ENCODE measurements at places on chromosomes 5 and 9.

- H3K27ac ChIP-seq = no peak overlapping the region
- peaks cover 50% of the 10 kb centered on the region for H3K36me3 ChIP-seq
- H3K4me3 ChIP-seq = no peak overlapping the region
- DNase-seq = no peak
These were observed 24.6 kb upstream of the GPR21 start for GRCh38 chr9:123008909-123009308.

GRCh38 chr9:98009936-98010335, 26.8 kb downstream of the ANP32B start:
- no peaks in the 10 kb centered on the region for H3K27me3 ChIP-seq
- no peak overlapping the region for H3K27ac ChIP-seq
- no peak overlapping the region for H3K4me3 ChIP-seq
- no peak for DNase-seq
- H3K4me1 ChIP-seq = no peaks in the 10 kb centered on the region

- H3K27ac ChIP-seq = no peak overlapping the region
- no peak for DNase-seq
- H3K27me3 ChIP-seq = peaks cover 3% of the 10 kb centered on the region
- peaks cover 27% of the 10 kb centered on the region for H3K4me1 ChIP-seq
These were observed 35.5 kb upstream of the CDKN2B start for GRCh38 chr9:22044583-22044982.

GRCh38 chr9:133078486-133078885, 16.7 kb downstream of the CEL start:
- no peaks in the 10 kb centered on the region for H3K36me3 ChIP-seq
- H3K27ac ChIP-seq = no peak overlapping the region
- DNase-seq = no peak
- H3K4me1 ChIP-seq = no peaks in the 10 kb centered on the region
- H3K4me3 ChIP-seq = no peak overlapping the region

DNA sequence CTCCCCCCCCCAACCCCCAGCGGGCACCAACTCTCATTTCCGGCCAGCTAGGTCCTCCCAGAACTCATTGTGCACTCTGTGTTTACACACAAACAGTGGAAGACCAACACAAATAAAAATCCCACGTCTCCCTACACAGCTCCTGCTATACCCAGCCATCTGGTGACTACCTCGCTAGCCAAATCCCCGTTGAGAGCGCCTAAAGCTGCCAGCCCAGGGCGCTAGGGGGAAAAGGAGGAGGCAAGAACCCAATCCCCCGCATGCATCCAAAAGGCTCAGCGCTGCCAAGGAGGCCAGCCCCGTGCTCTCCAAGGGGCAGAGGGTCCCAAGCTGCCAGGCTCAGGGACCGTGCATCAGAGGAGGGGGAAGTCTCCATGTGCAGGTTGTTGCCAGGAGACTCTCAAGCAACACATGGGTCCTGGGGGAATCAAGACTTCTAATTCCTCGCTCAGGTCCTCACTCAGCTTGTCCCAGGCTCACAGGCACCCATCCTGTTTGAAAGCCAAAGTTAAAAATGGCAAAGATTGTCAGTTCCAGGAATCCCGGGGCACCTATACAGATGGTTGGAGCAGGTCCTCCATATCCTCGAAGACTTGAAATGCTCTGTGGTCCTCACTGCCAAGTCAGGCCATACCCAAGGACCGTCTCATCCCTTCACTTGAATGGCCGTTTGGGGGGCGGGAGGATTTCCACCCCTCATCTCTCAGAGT, 2.7 kb downstream of the ASTN2 start:
- DNase-seq = no peak
- H3K4me3 ChIP-seq = no peak overlapping the region
- H3K27me3 ChIP-seq = peaks cover 56% of the 10 kb centered on the region
- peaks cover 26% of the 10 kb centered on the region for H3K4me1 ChIP-seq
- H3K27ac ChIP-seq = no peak overlapping the region
- no peaks in the 10 kb centered on the region for H3K36me3 ChIP-seq

- no peak overlapping the region for H3K4me3 ChIP-seq
- H3K36me3 ChIP-seq = no peaks in the 10 kb centered on the region
- H3K27me3 ChIP-seq = no peaks in the 10 kb centered on the region
- DNase-seq = no peak
These were observed 41.4 kb downstream of the RGS3 start for GRCh38 chr9:113504725-113505590.

DNA sequence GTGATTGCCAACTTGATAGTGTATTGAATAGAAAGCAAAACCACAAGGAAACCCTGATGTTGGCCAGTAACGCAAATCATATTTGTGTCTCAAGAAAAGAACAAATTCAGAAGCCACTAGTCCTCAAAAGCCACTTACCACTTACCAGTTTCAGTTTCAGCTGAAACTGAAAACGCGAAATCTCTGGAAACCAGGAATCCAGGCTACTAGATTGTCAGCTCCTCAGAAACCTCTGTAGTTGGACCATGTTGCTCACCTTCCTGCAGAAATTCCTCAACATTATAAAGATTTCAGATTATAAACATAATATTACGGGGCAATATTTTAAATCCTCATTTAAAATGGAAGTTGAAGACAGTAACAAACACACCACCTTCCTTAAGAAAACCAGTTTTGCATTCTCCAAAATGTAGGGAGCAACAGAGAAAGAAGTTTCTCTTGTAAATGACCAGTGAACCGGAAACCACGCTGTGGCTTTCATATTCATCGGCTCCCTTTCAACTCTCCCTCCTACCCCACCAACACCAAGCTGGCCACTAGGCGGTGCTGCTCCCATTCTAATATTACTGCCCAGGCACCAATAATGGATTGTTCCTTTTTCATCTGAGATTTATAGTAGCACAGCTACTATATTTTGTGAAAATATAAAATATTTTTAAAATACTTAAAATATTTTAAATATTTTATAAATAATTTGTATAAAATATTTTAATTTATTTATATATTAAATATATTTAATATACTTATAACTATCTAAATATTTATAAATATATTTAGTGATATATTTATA, 8.7 kb upstream of the TMED7 start:
- H3K4me3 ChIP-seq = peak overlapping the region; percentile 42
- DNase-seq = peak; percentile 89
- H3K4me1 ChIP-seq = peaks cover 6% of the 10 kb centered on the region
- no peaks in the 10 kb centered on the region for H3K27me3 ChIP-seq
- H3K27ac ChIP-seq = peak overlapping the region; percentile 41

GRCh38 chr5:132271251-132272246, 14.1 kb downstream of the PDLIM4 start:
- no peaks in the 10 kb centered on the region for H3K27me3 ChIP-seq
- H3K36me3 ChIP-seq = peaks cover 43% of the 10 kb centered on the region
- H3K4me3 ChIP-seq = no peak overlapping the region
- H3K4me1 ChIP-seq = peaks cover 32% of the 10 kb centered on the region

GRCh38 chr9:9341203-9341602, 1271.6 kb downstream of the PTPRD start:
- H3K27me3 ChIP-seq = no peaks in the 10 kb centered on the region
- H3K4me3 ChIP-seq = no peak overlapping the region
- H3K4me1 ChIP-seq = no peaks in the 10 kb centered on the region

GRCh38 chr9:127204771-127205470, 59.7 kb upstream of the GARNL3 start:
- H3K27ac ChIP-seq = no peak overlapping the region
- no peaks in the 10 kb centered on the region for H3K27me3 ChIP-seq

- DNase-seq = peak; percentile 31
- H3K27me3 ChIP-seq = no peaks in the 10 kb centered on the region
- no peak overlapping the region for H3K27ac ChIP-seq
These were observed 39.0 kb downstream of the FAM78A start for GRCh38 chr9:131237291-131237690.

GRCh38 chr5:142063878-142064331, 44.7 kb upstream of the NDFIP1 start:
- H3K4me3 ChIP-seq = no peak overlapping the region
- H3K4me1 ChIP-seq = peaks cover 4% of the 10 kb centered on the region
- H3K27ac ChIP-seq = no peak overlapping the region
- peak; percentile 72 for DNase-seq

GRCh38 chr9:112355427-112355897, 22.0 kb upstream of the PTBP3 start:
- H3K27ac ChIP-seq = no peak overlapping the region
- no peaks in the 10 kb centered on the region for H3K36me3 ChIP-seq
- H3K4me3 ChIP-seq = no peak overlapping the region
- H3K27me3 ChIP-seq = no peaks in the 10 kb centered on the region

- DNase-seq = no peak
- no peak overlapping the region for H3K27ac ChIP-seq
- no peak overlapping the region for H3K4me3 ChIP-seq
- H3K36me3 ChIP-seq = no peaks in the 10 kb centered on the region
- no peaks in the 10 kb centered on the region for H3K4me1 ChIP-seq
These were observed 38.8 kb upstream of the CCDC112 start for GRCh38 chr5:115335301-115335700.

DNA sequence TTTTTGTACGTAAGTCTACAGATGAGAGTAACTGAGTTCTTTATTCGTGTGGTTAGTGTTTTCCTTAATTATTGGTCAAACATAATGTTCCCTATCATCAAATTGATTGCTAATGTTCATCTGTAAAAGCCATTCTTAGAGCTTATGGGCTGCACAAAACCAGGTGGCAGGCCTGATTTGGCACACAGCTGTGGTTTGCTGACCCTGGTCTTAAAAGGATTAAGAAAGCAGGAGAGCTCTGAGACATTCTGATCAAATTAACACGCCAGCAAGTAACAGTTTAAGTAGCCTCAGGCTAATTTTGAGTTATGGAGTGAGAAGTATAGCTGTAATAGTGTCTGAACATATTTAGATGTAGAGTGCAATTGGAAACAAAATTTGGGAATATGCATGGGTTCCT, 63.2 kb downstream of the PRR16 start:
- no peaks in the 10 kb centered on the region for H3K36me3 ChIP-seq
- no peak overlapping the region for H3K4me3 ChIP-seq
- no peak overlapping the region for H3K27ac ChIP-seq
- H3K27me3 ChIP-seq = no peaks in the 10 kb centered on the region

DNA sequence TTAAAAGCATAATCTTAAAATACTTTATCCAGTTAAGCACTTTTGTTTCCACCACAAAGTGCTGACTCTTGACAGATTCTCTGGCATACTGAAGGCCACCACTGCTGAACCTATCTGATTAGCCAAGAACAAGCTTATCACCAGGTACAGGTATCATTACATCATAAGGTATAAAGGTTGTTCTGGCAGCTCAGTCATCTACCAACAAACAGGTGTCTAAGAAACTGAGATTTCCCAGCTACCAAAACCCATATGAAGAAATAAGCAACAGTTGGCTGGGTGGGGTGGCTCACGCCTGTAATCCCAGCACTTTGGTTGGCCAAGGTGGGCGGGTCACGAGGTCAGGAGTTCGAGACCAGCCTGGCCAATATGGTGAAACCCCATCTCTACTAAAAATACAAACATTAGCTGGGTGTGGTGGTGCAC, 5.0 kb downstream of the MTMR12 start:
- H3K36me3 ChIP-seq = no peaks in the 10 kb centered on the region
- no peak for DNase-seq
- H3K27ac ChIP-seq = no peak overlapping the region
- H3K27me3 ChIP-seq = no peaks in the 10 kb centered on the region

GRCh38 chr9:72473474-72474261, 47.7 kb upstream of the TMC1 start:
- H3K27ac ChIP-seq = peak overlapping the region; percentile 24
- H3K27me3 ChIP-seq = no peaks in the 10 kb centered on the region
- H3K36me3 ChIP-seq = no peaks in the 10 kb centered on the region
- peaks cover 17% of the 10 kb centered on the region for H3K4me1 ChIP-seq

DNA sequence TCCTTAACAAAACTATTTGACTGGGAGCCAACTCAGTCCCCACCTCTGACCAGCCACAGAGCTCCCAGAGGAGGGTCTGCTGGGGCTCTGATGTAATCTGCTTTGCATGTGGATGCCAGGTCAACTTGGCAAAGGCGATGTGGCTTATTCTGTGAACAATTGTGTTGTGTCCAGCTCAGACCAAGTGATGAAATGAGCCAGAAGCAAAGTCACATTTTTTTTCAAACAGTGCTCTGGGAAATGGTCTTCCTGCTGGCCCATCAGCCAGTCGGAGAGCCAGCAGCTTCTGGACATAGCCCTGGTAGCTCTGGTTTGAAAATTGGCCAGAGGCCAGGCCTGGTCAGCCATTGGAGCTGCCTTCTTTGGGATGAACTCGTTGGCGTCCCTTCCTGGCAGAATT, 86.5 kb downstream of the ANGPTL2 start:
- H3K27ac ChIP-seq = peak overlapping the region; percentile 59
- H3K27me3 ChIP-seq = no peaks in the 10 kb centered on the region
- no peak for DNase-seq
- H3K36me3 ChIP-seq = no peaks in the 10 kb centered on the region
- peaks cover 9% of the 10 kb centered on the region for H3K4me1 ChIP-seq

GRCh38 chr5:15353086-15353645, 146.8 kb upstream of the FBXL7 start:
- no peaks in the 10 kb centered on the region for H3K36me3 ChIP-seq
- H3K4me3 ChIP-seq = no peak overlapping the region
- H3K27ac ChIP-seq = no peak overlapping the region
- no peaks in the 10 kb centered on the region for H3K27me3 ChIP-seq
- H3K4me1 ChIP-seq = no peaks in the 10 kb centered on the region
- DNase-seq = no peak

DNA sequence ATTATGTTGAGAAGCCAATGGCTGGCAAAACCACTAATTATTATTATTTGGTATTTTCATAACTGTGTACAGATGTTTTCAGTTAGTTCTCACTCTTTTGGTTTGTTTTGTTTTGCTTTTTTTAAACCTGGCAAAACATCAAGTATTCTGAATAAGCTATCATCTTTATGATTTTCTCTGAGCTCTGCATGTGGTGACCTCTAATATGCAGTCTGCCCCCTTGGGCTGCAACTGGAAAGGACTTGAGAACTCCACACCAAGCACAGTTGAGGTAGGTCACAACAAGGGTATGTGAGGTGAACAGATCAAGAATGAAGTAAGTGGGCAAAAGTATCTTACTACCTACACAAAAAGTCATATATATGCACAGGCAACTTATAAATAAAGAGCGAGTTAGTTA, 202.2 kb downstream of the NFIB start:
- H3K27ac ChIP-seq = no peak overlapping the region
- no peaks in the 10 kb centered on the region for H3K27me3 ChIP-seq
- H3K4me1 ChIP-seq = peaks cover 6% of the 10 kb centered on the region

DNA sequence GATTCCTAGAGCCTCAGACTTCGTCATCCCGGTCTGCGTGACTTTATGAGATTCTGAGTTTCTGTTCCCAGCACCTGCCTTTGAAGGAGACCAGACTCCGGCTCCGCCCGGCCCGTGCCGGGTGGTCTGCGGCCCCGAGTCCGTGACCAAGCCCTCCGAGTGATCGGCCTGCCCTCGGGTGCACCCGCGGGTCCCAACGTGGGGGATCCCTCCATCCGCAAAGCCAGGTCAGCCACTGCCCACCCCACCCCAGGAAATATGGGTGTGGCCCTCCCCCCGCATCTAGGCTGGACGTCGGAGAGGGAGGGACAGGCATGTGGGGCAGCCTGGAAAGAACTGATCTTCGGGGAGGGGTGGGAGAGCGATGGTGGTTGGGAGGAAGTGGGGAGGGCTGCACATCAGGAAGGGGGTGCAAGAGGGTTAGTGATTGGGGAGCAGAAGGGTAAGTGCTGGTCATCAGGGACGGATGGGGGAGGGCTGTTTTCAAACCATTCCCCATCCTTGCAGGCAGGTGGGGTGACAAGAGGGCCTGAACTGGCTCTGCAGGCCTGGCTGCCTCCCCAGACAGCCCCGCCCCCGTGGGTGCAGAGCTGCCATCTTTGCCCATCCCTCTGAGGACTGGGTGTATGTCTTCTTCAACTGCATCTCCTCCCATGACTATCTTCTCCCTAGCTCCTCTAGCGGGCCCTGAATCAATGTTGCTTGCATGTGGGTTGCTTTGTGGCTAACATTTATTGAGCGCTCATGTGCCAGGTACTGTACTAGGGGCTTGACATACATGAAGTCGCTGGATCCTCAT, 747 bp downstream of the LRSAM1 start:
- peak overlapping the region; percentile 94 for H3K27ac ChIP-seq
- peaks cover 48% of the 10 kb centered on the region for H3K36me3 ChIP-seq
- peak overlapping the region; percentile 94 for H3K4me3 ChIP-seq
- no peaks in the 10 kb centered on the region for H3K27me3 ChIP-seq
